Small intestine (tissue), 16 donors: ENCODE measurements at places on chromosomes 16 and 17. TPM values are rescaled to one million over a fixed set of nuclear protein-coding genes. Genes with fewer than 3 reads are reported as not detected.

Gene CEP112
- 3.5 TPM for polyA plus RNA-seq

Gene CMTM2
- 0.19 TPM for polyA plus RNA-seq

Gene RHOT2
- polyA plus RNA-seq: 89.3 TPM

Gene USP6
- polyA plus RNA-seq: not detected

Gene MAP3K14
- 11.3 TPM for polyA plus RNA-seq

Gene XYLT1
- 1.9 TPM for polyA plus RNA-seq

GRCh38 chr16:71895679-71896365 is 491 bp downstream of the IST1 start:
- DNase-seq: peak; percentile 77

DNA sequence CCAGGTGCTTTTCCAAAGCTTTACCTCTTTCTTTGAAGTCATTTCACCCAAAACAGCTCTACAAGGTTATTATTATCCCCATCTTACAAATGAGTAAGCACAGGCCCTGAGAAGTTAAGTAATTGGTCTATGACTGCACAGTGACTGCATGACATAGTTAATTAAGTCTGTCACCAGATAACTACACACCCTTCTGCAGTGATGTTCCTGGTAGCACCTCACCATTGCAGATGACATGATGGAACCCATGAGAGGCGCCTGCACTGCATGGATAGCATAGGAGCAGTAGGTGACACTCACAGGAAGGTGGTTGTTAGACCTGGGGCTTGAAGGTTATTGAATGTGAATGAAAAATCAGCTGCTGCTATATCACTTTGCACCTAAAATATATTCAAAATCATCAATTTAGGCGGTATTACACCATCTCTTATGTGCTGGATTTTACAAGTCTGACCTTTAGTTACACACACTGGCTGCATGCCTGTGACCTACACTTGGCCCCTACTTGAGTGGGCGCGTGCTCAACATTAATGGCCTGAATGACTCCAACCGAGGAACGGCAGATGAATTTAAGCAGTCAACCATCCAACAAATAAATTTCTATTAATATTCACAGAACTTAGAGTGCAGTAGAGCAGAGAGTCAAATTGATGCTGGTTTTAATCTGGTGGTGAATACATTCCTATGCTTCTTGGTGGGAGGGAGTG is 239.6 kb downstream of the CDH11 start:
- DNase-seq: no peak

- DNase-seq: no peak
Observed at GRCh38 chr16:27181019-27181790, 22.1 kb upstream of the KDM8 start.

DNA sequence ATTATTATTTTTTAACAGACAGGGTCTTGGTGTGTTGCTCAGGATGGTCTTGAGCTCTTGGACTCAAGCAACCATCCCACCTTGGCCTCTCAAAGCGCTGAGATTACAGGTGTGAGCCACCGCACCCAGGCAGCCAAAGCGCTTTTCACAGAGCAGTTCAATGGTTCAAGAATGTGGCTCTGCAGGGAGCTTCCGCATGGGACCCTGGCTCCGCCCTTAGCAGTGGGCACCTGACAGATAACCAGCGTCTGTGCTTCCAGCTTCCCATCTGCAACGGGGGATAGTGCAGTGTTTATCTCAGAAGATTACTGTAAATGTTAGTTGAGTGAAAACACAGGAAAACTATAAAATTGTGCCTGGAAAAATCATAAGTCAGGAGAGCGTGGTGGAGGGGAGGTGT is 99.4 kb downstream of the KCNJ12 start:
- no peak for DNase-seq
